ENCODE measurements at places on chromosomes 6 and 20. TPM values are rescaled to one million over a fixed set of nuclear protein-coding genes. Genes with fewer than 3 reads are reported as not detected.

DNA sequence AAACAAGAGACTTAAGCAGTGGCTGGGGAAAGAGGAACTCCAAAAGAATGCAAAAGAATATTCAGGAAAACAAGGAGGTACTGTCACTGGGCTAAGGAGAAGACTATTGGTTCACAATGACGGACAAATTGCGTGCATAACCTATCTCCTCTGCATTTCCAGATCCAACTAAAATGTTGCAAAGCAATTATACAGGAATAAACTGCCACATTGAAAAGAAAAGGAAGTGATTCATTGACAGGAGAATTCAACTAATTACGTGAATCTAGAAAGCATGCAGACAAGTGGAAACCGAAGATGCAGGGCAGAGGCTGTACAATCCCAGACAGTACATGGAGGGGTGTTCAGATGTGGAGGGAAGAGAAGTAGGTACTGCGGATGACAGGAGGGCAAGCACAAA, 152.8 kb upstream of the RIPOR2 start:
- no peak for DNase-seq

DNA sequence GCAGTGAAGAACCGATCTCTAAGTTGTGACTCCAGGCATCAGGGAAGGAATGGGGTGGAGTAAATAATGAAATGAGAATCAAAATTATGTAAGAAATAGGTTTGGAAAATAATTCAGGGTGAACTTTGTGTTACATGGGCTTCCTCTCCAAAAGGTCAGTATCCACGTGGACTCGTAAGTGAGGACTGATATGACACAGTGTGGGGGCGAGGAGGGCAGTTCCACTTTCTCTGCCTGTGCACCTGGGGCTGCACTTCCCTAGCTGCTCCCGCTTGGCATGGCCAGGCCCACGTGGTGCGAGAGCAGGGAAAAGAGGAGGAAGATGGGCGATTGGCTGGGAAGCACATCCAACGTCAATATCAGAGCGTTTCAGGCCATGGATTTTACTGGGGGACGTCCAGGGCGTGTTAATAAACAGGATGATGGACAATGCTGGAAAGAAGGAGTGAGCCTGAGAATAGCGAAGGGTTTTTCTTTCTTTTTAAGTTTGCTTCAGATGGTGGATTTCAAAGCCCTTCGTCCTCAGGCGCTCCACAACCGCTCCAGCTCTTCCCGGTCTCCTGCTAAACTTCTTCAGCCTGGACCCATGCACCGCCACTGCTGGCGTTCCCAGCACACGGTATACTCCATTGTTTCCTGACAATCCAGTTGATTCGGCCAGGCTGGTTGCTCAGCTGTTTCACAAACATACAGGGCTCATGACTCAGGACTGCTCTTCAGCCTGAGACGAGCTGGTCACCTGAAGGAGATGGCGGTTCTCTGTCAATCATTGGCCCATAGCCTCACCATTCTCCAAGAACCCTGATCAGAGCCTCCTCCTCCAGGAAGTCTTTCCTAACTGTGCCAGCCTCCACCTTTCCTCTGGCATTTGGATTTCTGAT, 11.8 kb downstream of the CCR6 start:
- no peak for DNase-seq

GRCh38 chr6:143811501-143812157, 31.5 kb upstream of the LTV1 start:
- DNase-seq: no peak

DNA sequence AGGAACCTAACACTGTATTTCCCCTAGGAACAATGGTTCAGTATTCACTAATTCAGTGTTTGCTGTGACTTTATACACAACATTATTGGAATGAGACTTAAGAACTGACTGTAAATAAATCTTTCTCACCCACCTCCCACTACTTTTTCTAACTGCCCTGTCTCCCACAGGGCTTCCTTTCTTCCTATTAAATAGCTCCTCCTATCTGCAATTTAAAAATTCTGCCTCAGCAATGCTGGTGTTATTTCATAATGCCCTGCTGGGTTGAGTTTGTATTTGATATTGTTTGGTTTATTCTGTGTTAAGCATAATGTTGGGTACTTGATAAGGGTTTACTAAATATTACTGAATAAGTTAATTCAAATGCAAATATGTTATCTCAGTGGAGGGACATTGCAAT, 573.1 kb upstream of the RNF217 start:
- no peak for DNase-seq

GRCh38 chr6:85389151-85389797, 60.6 kb upstream of the NT5E start:
- no peak for DNase-seq

DNA sequence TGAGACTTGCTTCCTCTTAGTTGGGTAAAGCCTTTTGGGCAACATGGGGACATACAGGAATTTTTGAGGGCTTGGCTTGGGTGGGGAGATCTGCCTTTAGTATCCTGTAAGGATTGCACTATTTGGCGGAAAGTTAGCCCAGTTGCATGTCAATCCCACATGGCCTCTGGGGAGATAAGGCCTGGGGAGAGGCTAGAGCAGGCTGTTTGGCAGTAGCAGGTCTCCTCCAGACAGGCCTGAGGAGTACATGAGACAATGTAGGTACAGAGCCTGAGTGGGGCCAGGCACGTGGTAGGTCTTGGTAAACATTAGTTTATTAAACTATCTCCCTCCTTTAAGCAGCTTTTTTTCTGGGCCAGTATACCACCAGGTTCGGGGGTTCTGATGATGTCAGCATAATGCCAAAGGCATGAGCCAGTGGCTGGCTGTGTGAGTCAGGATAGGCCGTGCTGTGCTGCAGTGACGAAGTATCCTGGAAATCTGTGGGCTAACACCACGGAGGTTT, 147.9 kb downstream of the VEGFA start:
- no peak for DNase-seq

- no peak for DNase-seq
These were observed 175.9 kb upstream of the CITED2 start for GRCh38 chr6:139550361-139550760.

DNA sequence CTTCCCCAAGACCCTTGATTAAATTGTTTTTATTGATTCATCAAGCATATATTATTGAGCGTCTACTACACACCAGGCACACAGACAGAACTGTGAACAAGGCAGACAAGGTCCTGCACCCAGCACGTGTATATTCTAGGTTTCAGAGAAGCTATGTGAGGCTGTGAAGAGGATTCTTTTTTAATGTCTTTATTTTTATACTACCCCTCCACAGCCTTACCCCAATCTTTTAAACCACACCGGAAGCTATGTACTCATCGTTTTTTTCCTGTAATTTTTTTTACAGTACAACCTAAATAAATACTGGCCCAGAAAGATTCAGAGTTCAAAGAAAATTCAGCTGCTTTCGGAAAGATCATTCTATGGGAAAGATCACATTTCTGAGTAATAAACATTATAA, 10.0 kb downstream of the SGK1 start:
- DNase-seq: no peak

GRCh38 chr20:53142225-53143127, 170.3 kb downstream of the TSHZ2 start:
- DNase-seq: no peak

DNA sequence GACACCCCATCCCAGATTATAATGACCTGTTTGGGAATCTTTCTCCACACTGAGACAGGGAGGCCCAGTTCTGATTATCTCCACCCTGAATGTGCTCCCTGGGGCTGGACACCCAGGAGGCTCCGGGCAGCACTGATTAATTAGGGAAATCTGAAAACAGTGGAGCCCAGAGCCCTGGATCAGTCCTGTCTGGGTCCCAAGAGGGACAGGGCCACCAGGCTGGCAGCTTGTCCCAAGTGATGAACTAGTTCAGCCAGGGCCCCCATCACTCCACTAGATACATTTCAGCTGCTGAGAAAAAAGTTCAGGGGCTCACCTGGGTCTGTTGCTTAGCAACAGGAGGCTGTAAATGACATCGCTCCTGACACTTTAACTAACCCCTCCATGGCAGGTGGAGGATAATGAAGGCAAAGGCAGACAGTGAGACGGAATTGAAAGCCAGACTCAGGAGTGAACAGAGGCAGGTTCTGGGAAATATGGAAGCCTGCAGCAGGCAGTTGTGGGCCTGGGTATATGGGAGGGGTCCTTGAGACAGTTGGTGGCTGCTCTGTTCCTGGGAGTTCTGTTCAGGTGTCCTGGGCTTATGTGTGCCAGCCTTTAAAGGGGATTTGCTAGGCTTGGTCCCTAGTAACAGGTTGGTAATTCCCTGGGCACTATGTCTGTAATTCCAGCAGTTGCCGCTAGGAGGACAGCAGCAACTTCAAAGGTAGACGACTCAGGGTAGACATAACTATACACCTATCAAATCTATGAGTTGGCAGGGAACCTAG, 78.3 kb upstream of the CTNNBL1 start:
- no peak for DNase-seq

DNA sequence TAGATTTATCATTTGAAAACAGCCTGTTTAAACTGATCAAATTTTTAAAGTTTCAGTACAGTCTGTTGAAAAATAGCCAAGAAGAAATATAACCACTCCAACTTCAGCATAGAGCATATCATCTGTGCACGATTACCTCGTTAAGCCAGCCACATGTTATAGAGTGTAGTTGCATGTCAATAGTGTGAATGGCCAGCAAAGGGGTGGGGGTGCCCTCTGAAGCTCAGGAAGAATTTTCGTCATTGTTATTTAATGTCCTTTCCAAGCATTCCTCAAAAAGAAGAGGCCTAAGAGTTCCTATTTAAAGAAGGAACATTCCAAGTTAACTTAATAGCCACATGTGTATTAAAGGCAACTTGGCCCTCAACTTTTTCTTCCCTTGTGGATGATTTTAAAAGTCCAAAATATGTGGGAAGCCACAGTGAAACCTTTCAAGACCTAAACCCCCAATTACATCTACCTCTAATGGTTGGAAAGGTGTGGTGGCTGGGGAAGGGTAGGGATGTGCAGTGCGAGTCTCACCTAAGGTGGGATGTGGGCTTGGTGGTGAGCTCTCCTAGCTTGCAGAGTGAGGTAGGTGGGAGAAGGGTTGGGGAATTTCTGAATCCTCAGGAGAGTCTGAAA, 1.8 kb upstream of the CCN2 start:
- no peak for DNase-seq

DNA sequence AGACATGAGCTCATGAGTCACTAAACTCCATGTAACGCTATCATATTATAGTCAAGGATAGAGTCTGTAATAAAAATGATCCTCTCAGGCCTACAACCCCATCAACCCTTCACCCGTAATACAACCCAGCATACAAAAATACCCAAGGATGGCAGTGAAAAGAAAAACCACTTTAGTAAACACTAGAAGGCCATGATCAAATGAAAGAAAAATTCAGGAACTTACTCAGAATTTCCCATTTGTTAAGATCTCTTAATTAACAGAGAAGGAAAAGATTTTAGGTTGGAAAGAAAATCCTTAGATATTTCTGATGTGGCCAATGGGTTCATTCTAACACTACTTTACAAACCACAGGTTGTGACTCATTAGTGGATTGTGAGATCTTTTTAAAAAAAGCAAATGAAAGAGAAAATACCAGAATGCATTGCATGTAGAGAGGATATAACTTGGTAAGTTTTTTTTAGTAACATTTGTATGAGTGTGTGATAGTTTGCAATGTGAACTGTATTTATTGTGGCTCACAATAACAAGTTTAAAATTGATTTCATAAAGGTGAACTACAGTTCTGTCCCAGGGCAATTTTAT, 8.0 kb upstream of the UBE2J1 start:
- no peak for DNase-seq

- DNase-seq: no peak
These were observed 6.0 kb downstream of the ASF1A start for GRCh38 chr6:118899948-118900347.

DNA sequence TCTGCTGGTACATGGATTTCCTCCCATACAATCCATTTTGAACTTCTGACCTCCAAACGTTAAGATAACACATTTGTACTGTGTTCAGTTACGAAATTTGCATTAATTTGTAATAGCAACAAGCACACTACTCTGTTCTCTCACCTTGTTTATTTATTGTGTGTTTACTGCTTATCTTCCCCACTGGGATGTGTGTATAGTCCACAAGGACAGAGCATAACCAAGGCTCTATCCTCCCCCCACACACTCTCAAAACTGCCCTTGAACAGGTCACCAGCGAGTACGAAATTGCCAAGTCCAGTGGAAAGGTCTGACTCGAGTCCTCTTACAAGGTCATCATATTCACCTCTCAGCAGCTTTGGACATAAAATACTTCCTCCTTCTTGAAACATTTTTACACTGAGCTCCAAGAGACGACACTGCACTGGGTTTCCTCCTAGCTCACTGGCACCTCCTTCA, 18.6 kb downstream of the ADTRP start:
- DNase-seq: no peak

DNA sequence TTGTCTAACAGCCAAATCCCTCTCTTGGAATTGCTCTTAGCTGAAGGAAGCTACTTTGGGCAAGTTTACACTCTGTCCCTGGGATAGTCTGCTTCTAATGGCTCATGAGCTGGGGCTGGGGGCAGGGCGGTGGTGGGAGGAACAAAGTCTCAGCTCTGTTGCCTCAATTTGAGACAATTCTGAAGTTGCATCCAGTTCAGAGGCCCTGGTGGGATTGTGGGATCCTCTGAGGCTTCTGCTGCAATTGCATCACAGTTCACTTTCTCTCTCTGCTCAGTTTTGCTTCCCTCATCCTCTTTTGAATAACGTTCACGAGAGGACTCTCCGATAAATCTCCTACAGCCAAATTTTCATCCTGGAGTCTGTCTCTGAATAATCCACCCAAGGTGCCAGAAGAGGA, 440.6 kb upstream of the SLC35B3 start:
- DNase-seq: no peak

GRCh38 chr20:33653218-33653899, 8.8 kb upstream of the C20orf144 start:
- peak; percentile 84 for DNase-seq

DNA sequence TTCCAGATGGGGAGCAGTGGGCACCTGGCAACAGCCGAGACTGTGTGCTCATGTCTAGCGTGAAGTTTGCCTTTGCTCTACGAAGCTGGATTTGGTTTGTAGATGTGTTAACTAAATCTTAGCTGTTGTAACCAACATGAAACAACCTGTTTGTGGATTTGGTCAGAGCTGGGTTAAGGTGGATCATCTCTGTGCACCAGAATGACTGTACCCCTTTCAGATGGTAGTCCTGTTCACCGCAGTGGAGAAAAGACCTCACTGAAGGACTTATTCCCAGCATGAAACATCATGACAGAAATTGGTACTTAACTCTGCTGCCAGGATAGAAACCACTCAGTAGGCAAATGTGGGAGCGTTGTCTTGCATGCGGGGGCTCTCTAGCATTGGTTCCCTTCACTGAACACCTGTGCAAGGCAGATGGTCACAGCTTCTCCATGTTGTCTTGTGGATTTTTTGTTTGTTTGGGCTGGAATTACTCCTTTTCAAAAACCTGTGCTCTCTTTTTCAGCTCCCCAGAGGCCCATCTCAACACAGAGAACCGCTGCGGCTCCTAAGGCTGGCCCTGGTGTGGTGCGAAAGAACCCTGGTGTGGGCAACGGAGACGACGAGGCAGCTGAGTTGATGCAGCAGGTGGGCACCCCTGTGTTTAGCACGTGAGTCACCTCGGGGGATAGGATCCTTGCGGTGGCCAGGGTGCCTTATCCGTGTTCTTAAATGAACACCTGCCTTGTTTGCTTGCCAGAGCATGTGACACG, 19.3 kb upstream of the EFCAB8 start:
- no peak for DNase-seq

DSTN gene
- total RNA-seq: 1,338 TPM

IMPG1 gene
- total RNA-seq: not detected

PGBD1 gene
- total RNA-seq: 6.0 TPM

ACTL10 gene
- total RNA-seq: 1.4 TPM

PRDM13 gene
- total RNA-seq: not detected

SYCP2L gene
- total RNA-seq: 1.1 TPM

MCCD1 gene
- total RNA-seq: not detected

SLC17A2 gene
- total RNA-seq: not detected

SAYSD1 gene
- 11.1 TPM for total RNA-seq

CCN5 gene
- 210 TPM for total RNA-seq

BTN1A1 gene
- total RNA-seq: not detected

CYB5R4 gene
- total RNA-seq: 16.8 TPM

SCRT2 gene
- total RNA-seq: not detected

Measured in posterior vena cava (tissue), 2 donors.